ENCODE measurements at places on chromosomes 5 and 9. TPM values are rescaled to one million over a fixed set of nuclear protein-coding genes. Genes with fewer than 3 reads are reported as not detected.

The TMC1 gene
- 0.12 TPM for total RNA-seq

The FOXD4L3 gene
- not detected for total RNA-seq

The CCDC180 gene
- total RNA-seq, result 8.9 TPM

The DMRT3 gene
- total RNA-seq, result not detected

The EMB gene
- total RNA-seq, result 4.2 TPM

DNA sequence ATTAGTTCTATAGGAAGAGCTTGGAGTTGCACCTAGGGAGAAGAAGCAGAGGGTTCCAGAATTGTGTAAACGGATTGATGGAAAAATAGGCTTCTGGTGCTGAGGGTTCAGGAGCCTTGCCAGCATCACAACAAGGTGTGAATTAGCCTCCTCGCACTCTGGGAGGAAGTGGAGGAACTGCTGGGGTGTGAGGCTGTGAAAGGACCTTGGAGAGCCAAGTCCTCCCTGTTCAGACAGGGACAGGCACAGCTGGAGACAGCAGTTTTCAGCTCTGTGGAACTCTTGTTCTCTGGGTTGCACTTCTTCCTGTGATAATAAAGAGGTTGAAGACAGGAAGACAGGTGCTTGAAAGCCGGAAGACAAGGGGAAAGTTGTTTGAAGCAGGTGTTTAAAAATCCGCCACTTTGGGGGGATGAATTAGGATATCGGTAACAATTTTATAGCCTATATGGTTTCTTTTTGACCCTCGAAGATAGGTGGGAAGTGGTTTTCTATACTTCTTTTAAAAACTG lies 22.6 kb downstream of the DAPK1 start:
- H3K4me3 ChIP-seq, result no peak overlapping the region
- no peaks in the 10 kb centered on the region for H3K36me3 ChIP-seq
- H3K4me1 ChIP-seq, result peaks cover 27% of the 10 kb centered on the region
- no peak for DNase-seq

DNA sequence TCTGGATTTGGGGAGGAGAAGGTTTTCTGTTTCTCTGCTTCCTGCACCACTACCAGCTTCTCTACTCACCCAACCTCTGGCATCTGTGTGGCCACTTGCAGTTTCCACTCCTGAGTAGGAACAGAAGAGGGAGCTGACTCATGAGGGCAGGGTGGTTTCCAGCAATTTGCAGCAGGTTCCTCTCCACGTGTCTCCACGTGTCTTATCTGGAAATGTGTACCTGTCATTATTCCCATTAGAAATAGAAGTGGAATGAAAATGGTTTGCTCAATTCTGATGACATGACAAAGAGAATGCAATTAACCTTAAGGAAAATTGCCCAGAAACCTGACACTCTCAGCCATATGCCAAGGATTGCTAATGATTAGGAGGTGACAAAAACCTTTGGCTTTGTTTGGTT lies 33.0 kb downstream of the EGFLAM start:
- no peaks in the 10 kb centered on the region for H3K4me1 ChIP-seq
- no peaks in the 10 kb centered on the region for H3K36me3 ChIP-seq

DNA sequence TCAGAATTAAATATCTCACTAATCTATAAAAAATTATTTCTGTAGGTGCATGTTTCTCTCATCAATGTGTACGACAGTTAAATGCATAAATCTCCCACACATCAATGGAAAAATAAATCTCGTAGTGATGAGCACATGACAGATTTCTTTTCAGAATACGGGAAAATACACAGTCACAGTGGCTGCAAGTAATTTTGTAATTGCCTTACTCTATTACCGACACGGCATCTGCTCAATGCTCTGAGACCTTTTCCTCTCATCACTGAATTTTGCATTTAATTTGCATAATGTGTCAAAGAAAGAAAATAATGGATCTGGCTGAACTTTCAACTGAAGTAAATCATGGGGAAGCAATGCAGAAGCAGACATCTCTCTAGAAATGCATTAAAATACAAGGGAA lies 37.2 kb downstream of the PDE4D start:
- no peak overlapping the region for H3K27ac ChIP-seq
- no peak for DNase-seq

DNA sequence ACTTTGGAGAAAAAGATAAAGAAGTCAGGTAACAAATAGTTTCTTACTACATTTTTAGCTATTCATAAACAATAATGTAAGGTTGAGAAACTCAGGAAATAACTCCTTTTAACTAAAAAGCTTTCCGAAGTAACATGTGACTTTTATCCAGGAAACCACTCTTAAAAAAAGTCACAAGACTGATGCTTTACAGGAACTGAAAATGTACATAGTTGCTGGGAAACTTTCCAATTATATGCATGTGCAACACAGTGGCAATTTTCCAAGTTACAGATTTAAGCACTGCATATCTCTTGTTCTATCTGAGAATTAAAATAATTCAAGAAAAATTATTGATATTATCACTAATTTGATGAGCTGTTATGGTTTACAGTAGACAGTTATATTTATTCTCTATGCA lies 105.2 kb downstream of the CDH10 start:
- no peak overlapping the region for H3K4me3 ChIP-seq
- DNase-seq, result no peak
- H3K4me1 ChIP-seq, result no peaks in the 10 kb centered on the region
- H3K27ac ChIP-seq, result no peak overlapping the region

GRCh38 chr9:126984969-126985368 lies 70.4 kb downstream of the RALGPS1 start:
- H3K27me3 ChIP-seq, result no peaks in the 10 kb centered on the region
- H3K27ac ChIP-seq, result no peak overlapping the region
- peaks cover 4% of the 10 kb centered on the region for H3K4me1 ChIP-seq
- no peak for DNase-seq
- H3K36me3 ChIP-seq, result no peaks in the 10 kb centered on the region

- no peak overlapping the region for H3K27ac ChIP-seq
- peaks cover 4% of the 10 kb centered on the region for H3K4me1 ChIP-seq
- no peak overlapping the region for H3K4me3 ChIP-seq
- H3K27me3 ChIP-seq, result no peaks in the 10 kb centered on the region
- no peaks in the 10 kb centered on the region for H3K36me3 ChIP-seq
Measured at GRCh38 chr5:644971-645370, 32.8 kb downstream of the CEP72 start.

GRCh38 chr5:151094852-151095245 lies 14.0 kb upstream of the TNIP1 start:
- DNase-seq, result peak; percentile 45
- peaks cover 20% of the 10 kb centered on the region for H3K4me1 ChIP-seq
- no peaks in the 10 kb centered on the region for H3K27me3 ChIP-seq
- H3K27ac ChIP-seq, result peak overlapping the region; percentile 55
- no peak overlapping the region for H3K4me3 ChIP-seq

DNA sequence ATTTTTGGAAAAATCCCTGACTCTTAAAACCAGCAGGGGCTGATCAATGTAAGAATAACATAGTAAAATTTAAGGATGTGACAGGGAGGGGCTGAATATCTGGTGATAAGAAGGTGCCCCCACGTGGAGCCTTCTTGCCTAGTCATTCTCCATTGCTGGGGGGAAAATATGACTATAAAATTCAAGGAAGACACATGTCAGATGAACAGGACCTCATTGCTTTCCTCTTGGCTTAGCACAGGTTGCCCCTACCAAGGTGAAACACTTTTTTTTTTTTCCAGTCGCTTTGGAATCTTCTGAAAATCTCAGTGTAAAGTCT lies 310.9 kb downstream of the EFNA5 start:
- no peaks in the 10 kb centered on the region for H3K27me3 ChIP-seq
- no peak for DNase-seq
- H3K36me3 ChIP-seq, result no peaks in the 10 kb centered on the region
- H3K4me3 ChIP-seq, result no peak overlapping the region

GRCh38 chr5:138658676-138659075 lies 83.5 kb upstream of the HSPA9 start:
- no peak overlapping the region for H3K27ac ChIP-seq
- no peaks in the 10 kb centered on the region for H3K27me3 ChIP-seq
- H3K36me3 ChIP-seq, result no peaks in the 10 kb centered on the region
- H3K4me3 ChIP-seq, result no peak overlapping the region
- no peak for DNase-seq

- DNase-seq, result no peak
- no peaks in the 10 kb centered on the region for H3K27me3 ChIP-seq
- H3K4me1 ChIP-seq, result no peaks in the 10 kb centered on the region
- H3K36me3 ChIP-seq, result no peaks in the 10 kb centered on the region
Measured at GRCh38 chr9:122051351-122052321, 41.5 kb downstream of the TTLL11 start.

- no peak overlapping the region for H3K4me3 ChIP-seq
- H3K4me1 ChIP-seq, result no peaks in the 10 kb centered on the region
- H3K36me3 ChIP-seq, result no peaks in the 10 kb centered on the region
- DNase-seq, result no peak
- H3K27ac ChIP-seq, result no peak overlapping the region
- H3K27me3 ChIP-seq, result no peaks in the 10 kb centered on the region
Measured at GRCh38 chr5:82405161-82405560, 127.0 kb upstream of the RPS23 start.
